ENCODE measurements at places on chromosomes 3 and 15.

DNA sequence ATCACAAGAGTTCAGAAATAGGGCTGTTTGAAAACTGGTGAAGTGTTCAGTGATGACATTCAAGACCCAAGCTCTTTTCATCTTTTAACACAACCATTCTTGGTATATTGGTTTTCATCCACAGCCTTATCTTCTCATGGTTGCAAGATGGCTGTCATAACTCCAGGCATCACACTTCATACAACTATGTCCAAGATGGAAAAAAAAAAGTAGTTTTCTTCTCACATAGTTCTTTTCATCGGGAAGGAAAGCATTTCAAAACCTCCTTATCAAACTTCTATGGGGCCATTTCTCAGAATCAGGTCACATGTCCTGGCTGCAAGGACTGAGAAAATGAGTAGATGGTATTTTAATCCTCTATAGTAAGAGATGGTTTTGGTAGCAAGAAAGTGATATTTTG lies 21.1 kb upstream of the MFSD1 start:
- DNase-seq: no peak

DNA sequence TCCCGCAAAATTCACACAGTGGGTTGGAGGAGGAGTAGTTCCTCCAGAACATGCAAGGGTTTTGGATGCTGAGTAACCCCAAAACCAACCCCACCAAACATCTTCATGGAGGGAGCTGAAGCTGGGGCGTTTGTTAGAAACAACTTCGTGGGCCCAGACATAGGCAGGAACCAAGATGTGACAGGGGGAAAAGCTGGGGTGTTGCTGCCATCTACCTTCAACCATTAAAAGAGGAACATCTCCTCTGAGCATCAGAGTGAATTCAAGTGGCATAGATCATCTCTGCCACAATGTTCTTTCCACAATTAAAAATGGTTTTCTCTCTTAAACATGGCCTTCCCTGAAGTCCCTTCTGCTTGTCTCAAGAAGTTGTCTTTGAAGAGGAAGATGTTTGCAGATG lies 20.5 kb downstream of the SIDT1 start:
- DNase-seq: no peak

- peak; percentile 43 for DNase-seq
Measured at GRCh38 chr15:63371297-63371918, 10.2 kb downstream of the CA12 start.

- peak; percentile 40 for DNase-seq
Measured at GRCh38 chr15:60528530-60528929, 49.6 kb upstream of the ICE2 start.

DNA sequence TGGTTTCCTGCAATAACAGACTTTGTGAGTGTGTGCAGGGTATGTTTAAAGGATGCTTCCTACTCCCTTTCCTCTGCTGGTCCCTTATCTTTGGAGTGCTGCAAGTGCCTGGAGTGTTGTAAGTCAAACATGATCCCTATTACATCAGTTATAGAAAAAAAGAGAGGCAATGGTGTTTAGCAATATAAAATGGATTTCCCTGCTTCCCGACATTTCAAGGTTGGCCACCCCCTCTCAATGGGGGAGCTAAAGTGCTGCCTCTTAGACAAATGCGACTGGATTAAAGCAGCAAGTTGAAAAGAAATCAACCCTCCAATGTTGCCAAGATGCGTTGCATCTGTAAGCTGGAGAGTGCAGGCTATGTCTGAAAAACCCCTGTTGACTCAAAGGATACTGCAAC lies 203.1 kb upstream of the WNT5A start:
- DNase-seq: no peak

GRCh38 chr3:23762214-23762613 lies 43.5 kb upstream of the UBE2E1 start:
- no peak for DNase-seq
